Left ventricle myocardium inferior (tissue), 1 donor: ENCODE measurements at places on chromosomes 4 and X. TPM values are rescaled to one million over a fixed set of nuclear protein-coding genes. Genes with fewer than 3 reads are reported as not detected.

DNA sequence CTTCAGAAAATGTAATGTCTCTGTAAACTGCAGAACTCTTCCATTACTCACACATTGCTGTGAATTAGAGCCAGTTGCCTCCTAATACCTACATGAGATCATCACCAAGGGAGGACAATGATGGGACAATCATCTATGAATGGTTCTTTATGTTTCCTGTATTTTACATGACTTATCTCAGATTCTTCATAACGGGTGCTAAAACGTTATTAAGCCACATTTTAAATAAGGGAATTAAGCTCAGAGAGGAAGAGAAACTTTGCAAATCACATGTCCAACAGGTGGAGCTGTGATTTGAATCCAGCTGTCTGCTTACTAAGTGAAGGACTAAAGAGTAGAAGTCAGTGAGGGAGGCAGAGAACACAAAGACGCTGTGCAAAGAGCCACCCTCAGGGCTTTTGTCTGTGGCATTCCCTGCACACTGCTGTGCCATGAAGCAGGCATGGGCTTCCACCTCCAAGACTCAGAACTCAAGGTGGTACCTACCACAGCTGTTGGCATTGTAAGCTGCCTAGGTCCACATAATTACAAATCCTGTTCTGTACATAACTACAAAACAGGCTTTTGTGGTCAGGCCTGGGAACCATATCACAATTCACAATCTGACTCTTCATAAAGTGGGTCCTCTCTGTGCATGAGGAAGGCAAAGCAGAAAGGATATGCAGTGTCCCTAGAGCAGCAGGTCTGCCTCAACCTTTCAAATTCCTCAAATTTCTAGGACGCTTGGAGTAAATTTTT, 12.8 kb downstream of the TBC1D9 start:
- DNase-seq = no peak

- no peak for DNase-seq
Measured at GRCh38 chr4:3442959-3443749, 1.4 kb downstream of the HGFAC start.

GRCh38 chr4:153471698-153472093, 5.5 kb downstream of the TMEM131L start:
- no peak for DNase-seq

Gene NSG1
- 14.3 TPM for total RNA-seq

Gene ODAM
- not detected for total RNA-seq
